NCI-H1930 (cell line): ENCODE measurements at places on chromosomes 7 and 10.

DNA sequence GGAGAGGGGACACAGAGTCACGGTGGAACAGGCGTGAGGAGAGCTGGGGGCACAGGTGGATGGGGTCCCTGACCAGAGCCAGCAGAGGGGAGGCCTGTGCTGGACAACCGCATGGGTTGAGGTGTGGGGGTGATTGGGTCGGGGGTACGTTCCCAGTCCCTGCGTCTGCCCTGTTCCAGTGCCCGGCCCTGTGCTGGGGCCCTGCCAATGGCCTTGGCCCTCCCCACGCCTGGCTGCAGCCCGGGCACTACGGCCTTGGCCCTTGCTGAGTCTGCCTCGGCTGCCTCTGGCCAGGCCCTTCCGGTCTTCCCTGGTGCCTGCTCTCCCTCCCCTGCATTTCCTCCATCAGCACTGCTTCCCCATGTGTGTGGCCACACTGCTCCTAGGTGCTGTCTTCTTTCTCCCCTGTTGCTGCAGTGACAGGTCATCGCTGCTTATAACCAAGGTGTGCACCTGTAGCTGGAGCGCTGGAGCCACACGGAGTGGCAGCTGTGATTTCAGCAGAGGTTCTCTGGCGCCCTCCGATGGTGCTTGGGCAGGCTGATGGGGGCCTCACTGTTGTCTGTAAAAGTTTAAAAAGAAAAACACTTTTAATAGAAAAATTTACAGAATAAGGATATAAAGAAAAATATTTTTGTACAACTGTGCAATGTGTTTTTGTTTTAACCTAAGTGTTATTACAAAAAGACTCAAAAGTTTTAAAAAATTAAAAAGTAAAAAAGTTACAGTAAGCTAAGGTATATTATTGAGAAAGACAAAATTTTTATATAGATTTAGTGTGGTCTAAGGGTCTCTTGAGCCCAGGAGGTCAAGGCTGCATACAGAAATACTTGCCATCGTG lies 45.2 kb upstream of the BHLHA15 start:
- peak; percentile 40 for DNase-seq

DNA sequence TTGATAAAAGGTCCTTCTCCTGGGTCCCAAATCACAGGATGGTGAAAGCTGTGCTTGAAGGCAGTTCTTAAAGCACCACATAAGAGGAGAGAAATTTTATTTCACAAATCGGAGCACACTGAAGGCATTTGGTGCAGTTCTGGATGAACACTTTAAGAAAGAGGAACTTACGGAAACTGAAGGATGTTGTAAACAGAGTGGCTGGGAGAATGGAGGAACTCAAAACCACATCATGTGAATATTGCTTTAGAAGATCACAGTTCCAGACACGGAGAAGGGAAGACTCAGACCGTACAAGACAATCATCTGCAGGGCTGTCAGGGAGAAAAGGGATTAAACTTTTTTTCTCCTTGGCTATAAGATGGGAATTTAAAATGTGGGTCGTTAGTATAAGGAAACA lies 9.0 kb upstream of the GPR141 start:
- no peak for DNase-seq

- DNase-seq: peak; percentile 48
Measured at GRCh38 chr7:150323682-150324372, 482 bp upstream of the ACTR3C start.

GRCh38 chr10:76352300-76352699 lies 920.9 kb downstream of the LRMDA start:
- DNase-seq: no peak

- no peak for DNase-seq
Measured at GRCh38 chr10:124697443-124697836, 46.7 kb downstream of the FAM53B start.

DNA sequence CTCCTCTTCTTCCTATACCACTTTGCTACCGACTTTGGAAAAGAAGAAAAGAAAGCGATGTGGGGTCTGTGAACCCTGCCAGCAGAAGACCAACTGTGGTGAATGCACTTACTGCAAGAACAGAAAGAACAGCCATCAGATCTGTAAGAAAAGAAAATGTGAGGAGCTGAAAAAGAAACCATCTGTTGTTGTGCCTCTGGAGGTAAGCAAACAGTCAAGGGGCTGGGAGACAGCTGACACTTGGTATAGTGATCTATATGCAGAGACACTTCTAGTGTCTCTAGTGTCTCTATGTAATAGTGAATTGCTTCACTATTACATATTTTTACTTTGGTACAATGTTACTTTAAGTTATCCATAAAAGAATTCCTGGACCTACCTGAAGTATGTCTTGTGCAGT lies 13.9 kb downstream of the TET1 start:
- DNase-seq: no peak

GRCh38 chr10:78777466-78777865 lies 291.3 kb upstream of the ZMIZ1 start:
- no peak for DNase-seq

GRCh38 chr7:129859183-129859582 lies 93.6 kb downstream of the UBE2H start:
- no peak for DNase-seq

GRCh38 chr10:132876993-132877431 lies 65.4 kb downstream of the CFAP46 start:
- DNase-seq: no peak
